ENCODE measurements at places on chromosomes 2 and 18.

DNA sequence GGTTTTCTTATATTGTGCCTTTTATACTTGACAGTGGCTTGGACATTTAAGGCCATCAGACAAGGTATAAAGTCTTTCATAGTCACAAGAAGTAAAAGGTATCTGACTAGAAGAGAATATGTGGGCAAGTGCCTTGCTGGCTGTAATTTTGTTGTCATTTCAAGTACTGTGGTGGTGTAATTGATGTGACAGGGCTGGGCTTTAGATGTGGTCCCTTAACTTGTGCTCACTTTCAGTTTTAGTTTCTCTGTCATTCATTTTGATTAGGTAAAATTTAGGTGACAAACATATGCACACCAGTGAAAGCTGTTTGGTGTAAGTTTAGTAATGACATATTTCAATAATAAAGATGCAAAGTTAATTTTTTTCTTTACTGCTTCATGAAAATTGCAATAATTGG, 31.2 kb upstream of the TBR1 start:
- no peak for DNase-seq

GRCh38 chr2:130759906-130760753, 4.8 kb downstream of the AMER3 start:
- no peak for DNase-seq

GRCh38 chr18:34783501-34783900, 73.4 kb downstream of the DTNA start:
- no peak for DNase-seq

DNA sequence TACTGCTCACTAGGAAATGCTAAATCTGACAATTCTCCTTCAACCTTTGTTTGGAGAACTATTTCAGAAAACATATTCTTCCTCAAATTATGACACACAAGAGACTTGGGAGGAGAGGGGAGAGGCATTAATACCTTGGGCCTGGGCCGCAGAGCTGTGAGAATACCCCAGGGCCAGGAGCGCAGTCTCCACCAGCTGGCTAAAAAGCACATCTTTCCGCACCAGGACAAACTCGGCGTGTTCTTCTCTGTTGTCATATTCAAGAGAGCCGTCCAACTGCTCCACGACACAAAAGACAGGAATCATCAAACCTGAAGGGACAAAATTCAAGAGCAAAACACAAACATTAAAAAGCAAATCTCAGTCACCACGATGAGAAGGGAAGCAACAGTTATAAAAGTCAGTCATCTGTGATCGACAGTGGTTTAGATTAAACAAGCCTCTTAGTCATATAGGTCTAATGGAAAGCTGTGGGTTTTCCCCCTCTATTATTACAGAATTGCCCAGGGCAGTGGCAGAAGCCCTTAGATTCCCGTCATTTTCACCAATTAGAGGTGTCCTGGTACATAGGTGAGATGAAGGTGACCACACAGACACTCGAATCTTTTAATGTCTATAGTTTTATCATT, 24.4 kb downstream of the SATB2 start:
- DNase-seq = no peak

DNA sequence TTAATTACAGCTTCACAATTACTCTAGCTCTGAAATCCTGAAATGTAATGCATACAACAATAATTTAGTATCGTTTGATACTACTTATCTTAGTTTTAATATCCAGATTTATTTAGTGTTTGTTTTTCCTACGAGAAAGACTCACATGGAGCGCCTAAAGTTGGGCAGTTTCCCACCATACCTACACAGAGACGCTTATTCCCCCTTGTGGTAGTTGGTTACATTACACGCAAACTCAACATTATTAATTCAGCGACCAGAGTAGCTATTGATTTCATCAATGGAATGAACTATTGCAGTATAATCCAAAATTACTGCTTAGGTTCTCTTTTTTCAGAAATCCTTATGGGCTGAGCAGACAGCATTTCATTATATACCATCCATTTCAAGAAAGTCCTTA, 164.0 kb upstream of the REG3G start:
- peak; percentile 39 for DNase-seq

GRCh38 chr2:36655453-36655852, 41.1 kb upstream of the VIT start:
- no peak for DNase-seq

GRCh38 chr2:64990876-64991275, 1.7 kb downstream of the SLC1A4 start:
- no peak for DNase-seq

DNA sequence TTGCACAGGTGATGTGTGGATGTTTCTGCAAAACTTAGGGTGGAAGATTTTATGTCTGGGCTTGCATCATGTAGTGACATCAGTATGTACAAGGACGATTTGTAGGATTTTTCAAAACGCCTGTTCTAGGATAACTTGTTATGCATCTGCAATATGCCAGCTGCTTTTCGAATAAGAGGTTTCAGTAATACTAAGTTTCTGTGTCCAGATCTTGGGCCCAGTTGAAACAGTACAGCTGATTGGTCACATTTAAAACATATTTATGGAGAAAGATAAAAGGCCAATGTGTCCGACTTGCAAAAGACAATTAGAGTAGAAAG, 1.2 kb downstream of the PTPN4 start:
- no peak for DNase-seq

- DNase-seq = no peak
Observed at GRCh38 chr18:21241301-21242048, 557 bp upstream of the GREB1L start.

DNA sequence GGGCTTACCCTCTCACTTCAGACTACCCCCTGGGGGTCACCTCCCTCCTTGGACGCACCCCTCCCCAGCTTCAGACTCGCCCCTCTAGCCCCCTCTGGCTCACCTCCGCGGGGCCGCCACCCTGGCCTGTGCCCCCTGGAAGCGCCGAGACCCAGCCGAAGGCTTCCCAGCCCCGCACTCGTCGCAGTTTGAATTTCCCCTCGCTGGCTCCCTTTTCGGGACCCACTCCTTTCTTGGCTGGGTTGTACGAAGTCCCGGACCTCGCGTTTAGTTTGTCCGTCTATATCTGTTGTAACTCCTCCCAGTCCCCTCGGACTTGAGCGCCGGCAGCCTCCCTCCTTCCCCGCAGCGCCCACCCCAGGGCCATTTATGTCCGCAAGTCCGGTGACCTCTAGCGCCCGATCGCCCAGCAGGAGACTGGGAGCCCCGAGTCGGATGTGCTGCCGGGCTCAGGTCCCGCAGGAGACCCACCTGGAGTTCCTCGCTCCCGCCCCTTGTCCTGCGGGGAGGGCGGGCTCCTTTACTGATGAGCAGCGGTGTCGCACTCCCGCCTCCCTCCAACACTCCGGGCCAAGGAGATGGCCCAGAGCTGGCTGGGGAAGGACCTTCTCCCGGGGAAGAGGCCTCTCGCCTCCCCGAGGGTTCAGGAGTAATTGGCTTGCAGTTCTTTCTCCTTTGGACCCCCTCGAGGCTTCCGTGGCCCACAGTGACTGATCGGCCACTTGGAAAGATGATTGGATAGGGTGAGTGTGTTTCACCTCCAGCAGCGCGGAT, 692 bp upstream of the RAX start:
- no peak for DNase-seq

DNA sequence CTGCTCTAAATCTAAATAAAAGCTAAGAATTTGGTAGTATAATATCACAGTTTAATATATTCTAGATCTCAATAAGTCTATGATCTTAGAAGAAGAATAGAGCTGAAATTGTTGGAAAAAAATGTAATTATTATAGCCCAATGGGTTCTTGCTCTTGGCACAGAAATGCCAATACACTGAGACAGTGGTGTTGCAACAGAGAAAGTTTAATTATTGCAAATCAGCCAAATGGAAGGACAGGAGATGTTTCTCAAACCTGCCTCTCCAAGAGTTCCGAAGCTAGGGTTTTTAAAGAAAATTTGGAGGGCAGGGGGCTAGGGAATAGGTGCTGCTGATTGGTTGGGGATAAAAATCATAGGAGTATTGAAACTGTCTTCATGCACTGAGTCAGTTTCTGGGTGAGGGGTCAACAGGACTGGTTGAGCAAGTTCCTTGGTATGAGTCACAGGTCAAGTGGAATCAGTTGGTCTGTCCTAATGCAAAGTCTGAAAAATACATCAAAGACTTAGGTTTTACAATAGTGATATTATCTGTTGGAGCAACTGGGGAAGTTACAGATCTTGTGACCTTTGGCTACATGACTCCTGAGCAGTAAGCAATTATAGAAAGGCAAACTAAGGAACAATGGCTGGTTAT, 228.6 kb downstream of the CD226 start:
- no peak for DNase-seq

GRCh38 chr18:6661692-6662415, 67.7 kb upstream of the ARHGAP28 start:
- no peak for DNase-seq

- DNase-seq = no peak
Observed at GRCh38 chr18:12656938-12657683, 796 bp downstream of the SPIRE1 start.

GRCh38 chr2:64291181-64291580, 147.0 kb upstream of the PELI1 start:
- DNase-seq = no peak

DNA sequence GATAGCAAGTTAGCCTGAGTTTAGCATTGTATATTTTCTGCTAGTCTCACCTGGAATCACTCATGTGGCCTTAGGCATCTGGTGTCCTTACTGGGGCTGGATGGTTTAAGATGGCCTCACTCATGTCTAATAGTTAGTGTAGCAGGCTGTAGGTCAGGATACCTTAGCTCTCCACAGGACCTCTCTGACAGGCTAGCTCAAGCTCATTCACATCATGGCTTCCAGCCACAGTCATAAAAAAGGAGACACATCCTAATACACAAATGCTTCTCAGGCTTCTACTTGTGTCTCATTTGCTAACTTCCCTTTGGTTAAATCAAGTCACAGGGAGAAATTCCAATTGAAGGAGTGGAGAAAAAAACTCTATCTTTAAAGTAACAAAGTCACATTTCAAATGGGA, 47.7 kb downstream of the MYO1B start:
- DNase-seq = no peak

Measured in NT2/D1 (cell line).